Activated B cell treated with CpG ODN at 0.5 μM for 24 hours (primary cell): ENCODE measurements at places on chromosomes 6 and 20.

DNA sequence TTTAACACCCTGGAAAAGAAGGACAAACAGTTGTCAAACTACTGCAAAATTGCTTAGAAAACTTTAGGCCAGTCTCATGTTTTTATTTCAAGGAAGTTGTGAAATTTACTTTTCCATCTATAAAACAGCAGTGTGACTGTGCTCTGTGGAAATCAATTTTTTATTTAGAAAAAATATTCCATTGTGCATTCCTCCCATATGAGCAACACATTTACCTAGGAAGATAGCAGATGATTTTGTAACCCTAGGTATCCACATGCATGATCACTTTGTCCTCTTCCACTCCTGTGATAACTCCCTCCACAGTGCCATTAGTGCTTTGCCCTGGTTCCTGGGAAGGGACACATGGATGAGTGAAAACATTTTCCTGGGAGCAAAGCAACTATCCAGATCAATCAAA is 70.0 kb upstream of the SHLD1 start:
- DNase-seq: no peak

GRCh38 chr20:62117362-62117646 is 5.0 kb upstream of the LSM14B start:
- no peak for DNase-seq

GRCh38 chr20:23212011-23212410 is 125.9 kb upstream of the CD93 start:
- no peak for DNase-seq

- no peak for DNase-seq
Observed at GRCh38 chr6:138772596-138773176, 883 bp upstream of the CCDC28A start.

GRCh38 chr6:28449056-28449455 is 5.8 kb upstream of the ZSCAN23 start:
- DNase-seq: no peak

DNA sequence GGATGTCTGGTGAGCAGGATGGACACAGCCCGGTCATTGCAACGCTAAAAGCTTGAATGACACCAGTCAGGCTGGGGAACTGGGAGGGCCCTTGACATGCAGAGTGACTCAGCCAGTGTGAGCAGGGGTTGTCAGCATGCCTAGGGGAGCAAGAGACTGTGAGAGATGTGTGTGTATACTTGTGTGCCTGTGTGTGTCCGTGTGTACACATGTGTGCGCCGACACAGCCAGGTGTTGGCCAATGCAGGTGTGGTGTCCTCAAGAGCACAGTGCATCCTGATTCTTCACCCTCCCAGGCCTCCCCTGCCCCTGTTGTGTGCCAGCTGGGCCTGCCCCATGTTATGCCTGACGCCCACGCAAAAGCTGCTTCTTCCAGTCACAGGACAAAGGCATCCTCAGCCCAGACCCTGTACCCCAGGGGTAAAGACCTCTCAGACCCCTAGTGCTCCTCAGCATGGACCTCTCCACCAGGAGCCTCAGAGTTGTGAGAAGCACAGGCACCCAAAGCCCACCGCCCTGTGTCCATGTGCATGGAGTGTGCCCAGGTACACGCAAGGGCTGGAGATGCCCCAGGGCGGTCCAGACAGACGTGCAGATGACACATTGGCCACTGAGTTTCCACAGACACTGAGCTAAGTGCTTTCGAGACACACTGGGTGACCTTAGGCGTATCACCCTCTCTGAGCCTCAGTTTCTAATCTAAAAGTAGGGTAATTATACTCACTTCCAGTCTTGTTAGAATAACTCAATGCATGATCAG is 16.6 kb downstream of the NRSN2 start:
- no peak for DNase-seq

DNA sequence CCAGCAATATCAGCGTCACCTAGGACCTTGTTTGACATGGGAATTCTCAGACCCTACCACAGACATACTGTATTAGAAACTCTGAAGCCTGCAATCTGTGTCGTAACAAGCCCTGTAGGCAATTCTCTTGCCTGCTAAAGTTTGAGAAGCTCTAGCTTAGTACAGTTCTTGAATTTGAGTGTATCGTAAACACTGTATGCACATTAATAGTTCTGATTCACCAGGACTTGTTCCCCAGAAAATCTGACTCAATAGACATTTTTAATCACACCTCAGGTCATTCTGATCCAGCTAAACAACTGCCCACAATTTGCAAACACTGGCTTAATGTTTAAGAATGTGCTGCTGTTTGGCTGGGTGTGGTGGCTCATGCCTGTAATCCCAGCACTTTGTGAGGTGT is 414.3 kb downstream of the TFAP2A start:
- no peak for DNase-seq

DNA sequence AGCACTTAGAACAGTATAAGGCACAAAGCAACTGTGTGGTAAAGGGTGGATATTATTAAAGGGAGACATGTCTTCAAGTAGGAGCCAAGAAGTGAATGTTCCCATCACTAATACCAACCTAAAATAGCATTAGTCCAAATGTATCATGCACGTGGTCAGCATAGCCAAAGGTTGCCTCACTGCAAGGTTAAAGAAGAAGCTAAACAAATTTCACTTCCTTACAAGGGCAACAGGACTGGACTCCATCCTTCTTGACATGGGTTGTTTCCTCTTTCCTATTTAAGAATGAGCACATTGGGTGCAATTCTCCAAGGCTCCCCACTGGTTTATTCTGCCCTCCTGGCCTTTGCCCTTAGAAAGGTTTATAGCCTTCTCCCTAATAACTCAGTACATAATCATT is 186.7 kb downstream of the PHACTR1 start:
- no peak for DNase-seq

DNA sequence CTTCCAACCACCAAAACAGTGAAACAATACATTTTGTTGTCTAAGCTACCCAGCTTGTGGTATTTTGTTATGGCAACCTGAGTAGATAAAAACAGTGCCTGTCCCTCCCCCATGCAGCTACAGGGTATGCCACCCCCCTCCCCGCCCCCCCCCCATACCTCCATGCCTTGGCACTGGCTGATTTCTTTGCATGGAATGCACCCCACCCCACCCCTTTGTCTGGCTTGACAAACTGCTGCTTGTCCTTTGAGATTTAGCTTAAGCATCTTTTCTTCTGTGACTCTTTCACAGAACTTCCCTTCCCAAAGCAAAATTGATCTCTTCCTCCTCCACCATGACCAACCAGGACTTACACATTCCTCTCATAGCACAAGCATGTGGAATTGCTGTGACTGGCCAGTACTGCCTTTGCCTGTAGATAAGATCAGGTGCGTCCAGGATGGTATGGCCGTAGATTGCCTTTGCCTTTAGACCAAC is 64.6 kb upstream of the ADGRF1 start:
- no peak for DNase-seq

DNA sequence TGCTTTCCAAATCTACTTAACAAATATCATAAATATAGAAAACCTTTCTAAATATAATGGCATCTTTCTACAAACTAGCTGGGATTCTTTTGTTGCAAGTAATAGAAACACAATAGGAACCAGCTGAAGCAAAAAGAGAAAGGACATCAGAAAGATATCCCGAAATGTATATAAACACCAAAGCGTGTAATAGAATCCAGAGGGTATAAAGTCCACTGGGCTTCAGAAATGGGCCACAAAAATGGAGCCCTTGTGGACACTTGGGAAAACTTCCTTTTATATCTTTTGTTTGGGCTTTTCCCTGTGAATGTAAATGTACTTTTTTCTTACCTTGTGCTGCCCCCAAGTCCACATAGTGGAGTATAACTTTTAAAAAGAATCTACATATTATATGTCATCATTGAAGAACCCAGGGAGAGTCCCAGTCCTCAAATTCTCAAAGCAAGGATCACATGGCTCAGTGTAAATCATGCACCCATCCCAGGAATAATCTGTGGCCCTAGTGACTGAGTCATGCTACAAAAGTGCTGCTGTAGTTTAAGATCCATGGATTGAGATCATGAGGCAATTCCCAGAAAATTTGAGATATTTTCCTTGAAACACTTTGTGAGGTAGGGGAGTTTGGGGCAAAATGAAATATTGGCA is 457.0 kb downstream of the EPM2A start:
- DNase-seq: no peak

DNA sequence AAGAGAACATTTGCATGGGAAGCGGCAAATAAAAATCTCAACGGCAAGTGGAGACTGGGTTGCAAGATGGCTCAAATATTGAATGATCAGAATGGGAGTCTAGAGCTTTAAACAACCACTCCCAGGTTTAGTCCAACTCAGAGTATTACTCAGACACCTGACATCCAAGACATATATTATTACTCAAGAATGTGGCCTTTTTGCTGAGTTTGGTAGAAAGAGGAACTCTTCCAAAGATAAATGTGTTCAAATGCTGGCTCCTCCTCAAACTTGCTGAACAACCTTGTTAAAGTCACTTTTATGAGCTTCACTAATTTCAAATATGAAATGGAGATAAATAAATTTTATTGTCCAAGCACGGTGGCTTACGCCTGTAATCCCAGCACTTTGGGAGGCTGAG is 77.8 kb downstream of the ESR1 start:
- DNase-seq: no peak
